ENCODE measurements at places on chromosomes 11 and 22.

DNA sequence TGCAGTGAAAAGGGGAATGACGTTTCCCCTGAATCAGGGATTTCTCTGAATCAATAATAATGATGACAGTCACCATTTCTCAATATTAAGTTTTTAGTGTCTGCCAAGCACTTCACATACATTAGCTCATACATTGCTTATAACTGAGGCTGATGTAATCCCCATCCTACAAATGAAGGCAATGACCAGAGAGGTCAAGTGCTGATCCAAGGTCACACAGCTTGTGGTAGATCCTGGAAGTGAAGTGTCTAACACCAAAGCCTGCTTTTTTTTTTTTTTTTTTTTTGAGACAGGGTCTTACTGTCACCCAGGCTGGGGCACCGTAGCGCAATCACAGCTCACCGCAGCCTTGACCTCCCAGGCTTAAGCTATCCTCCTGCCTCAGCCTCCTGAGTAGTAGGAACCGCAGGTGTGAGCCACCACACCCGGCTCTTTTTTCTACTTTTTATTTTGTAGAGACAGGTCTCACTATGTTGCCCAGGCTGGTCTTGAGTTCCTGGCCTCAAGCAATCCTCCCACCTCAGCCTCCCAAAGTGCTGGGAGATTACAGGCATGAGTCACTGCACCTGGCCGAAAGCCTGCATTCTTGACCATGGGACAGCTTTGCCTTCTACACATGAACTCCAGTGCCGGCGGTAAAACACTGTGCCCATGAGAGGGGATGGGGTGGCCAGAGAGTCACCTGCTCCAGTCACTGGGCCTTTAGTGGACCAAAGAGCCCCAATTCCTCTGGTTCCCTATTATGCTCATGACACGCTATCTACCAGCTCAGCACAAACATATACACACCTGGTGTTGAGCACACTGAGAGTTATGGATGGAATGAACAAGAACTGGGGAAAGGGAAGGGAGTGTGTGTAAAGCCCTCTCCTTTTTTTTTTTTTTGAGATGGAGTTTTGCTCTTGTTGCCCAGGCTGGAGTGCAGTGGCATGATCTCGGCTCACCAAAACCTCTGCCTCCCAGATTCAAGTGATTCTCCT lies 17.4 kb downstream of the ARHGAP1 start:
- peak; percentile 75 for DNase-seq

GRCh38 chr11:71472941-71473792 lies 20.2 kb downstream of the NADSYN1 start:
- no peak for DNase-seq

DNA sequence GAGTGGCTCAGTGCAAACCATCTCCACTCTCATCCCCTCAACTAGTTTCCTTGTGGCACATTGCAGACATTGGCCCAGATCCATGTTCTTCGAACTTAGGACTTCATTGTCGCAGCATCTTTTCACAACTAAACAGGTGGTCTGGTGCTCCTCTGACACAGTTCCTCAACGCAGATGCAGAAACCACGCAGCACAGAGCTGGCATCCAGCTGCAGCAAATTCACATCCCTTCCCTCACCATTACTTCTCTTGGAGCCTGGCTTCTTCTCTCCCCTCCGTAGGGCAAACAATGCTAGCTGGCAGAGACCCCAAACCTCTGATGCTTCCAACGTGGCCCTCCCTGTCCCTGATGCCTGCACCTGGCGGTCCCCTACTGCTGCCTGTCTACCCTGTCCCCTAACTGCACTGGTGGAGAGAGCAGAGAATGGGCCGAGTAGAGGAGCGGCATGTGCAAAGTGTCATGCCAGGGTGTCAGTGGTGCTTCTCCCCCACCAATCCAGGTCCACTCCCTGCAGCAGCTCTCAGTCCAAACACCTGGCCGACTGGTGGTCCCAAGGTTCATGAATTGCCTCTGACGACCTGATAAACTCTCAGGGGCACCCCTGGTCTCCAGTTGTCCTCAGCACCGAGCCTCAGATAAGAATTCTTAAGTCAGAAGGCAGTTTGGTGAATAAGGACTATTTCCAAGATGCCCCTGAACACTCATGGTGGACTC lies 18.1 kb downstream of the TMPRSS13 start:
- DNase-seq, result no peak

DNA sequence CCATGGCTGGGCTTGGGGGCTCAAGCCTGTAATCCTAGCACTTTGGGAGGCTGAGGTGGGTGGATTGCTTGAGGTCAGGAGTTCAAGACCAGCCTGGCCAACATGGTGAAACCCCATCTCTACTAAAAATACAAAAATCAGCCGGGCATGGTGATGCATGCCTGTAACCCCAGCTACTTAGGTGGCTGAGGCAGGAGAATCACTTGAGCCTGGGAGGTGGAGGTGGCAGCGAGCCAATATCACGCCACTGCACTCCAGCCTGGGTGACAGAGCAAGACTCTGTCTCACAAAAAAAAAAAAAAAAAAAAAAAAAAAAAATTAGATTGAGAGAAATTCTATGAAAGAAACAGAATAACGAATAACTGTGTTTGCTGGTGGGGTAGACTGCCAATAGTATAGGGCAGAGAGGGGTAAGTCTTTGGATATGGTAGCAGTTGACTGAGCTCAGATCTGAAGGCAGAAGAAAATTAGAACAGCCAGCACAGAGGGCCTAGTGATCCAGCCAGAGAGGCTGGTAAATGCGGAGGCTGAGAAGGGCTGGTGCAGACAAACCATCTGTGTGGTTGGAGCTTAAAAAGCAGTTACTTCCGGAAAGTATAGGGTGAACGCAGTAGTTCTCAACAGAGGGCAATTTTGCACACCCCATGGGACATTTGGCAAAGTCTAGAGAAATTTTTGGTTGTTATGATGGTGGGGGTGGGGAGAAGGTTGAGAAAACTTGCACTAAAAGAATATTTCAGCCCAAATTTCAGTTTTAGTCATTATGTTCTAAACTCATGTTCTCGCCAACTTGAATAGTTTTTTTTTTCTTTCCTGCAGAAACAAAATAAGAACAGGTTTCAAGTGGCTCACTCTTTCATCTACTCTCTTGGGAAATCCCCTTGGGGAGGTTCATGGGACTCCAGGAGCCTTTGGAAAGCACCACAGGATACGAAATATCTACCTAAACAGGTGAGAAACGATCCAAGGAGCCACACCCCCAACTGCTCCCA lies 1.6 kb upstream of the HORMAD2 start:
- DNase-seq, result no peak

DNA sequence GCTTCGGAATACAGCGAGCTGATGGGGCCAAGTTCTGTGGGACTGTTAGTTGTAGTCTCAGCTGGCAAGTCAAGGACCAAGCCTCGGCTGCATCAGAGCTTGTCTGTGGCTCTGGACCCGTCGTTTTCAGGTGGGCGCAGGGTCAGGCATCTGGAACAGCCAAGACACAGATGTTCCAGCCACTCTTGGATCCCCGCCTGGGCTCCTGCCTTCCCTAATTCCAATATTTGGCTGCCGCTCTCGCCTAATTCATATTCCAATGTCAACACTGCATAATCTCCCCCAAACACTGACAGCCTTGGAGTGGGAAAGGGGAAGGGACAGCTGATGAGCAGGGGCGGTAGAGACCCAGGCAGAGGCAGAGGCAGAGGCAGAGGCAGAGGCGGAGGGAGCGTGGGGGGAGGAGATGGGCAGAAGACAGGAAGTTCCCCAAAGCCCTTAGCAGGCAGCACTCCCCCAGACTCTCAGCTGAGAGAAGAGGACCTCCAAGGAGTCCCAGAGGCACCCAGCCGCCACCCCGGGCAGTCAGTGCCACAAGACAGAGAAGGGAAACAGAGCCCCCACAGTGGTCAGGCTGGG lies 49.6 kb upstream of the SLC35C1 start:
- DNase-seq, result no peak

- DNase-seq, result peak; percentile 56
Observed at GRCh38 chr22:22687638-22688500, 43.5 kb downstream of the GGTLC2 start.

GRCh38 chr11:35998634-35999033 lies 54.8 kb downstream of the LDLRAD3 start:
- DNase-seq, result no peak

Data from M059J (cell line).